ENCODE measurements at places on chromosomes 16 and 17. TPM values are rescaled to one million over a fixed set of nuclear protein-coding genes. Genes with fewer than 3 reads are reported as not detected.

DNA sequence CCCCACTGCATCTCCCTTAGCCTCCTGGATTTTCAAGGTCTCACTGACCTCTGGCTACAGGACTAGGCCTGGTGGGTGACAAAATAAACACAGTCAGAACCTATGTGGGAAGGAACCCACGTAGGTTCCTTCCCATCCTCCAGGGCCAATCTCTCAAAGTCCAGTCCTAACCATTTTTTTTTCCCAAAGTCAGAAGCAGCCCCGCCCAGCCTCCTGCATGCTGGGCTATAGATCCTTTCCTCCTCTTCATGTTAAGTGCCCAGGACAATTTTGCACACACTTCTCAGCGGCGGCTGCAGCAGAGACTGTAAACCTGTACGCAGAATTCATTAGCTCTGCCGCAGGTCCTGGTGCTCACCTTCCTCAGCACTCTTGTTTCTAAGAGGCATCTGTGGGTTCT is 285.8 kb downstream of the NPIPA8 start:
- no peak for DNase-seq

DNA sequence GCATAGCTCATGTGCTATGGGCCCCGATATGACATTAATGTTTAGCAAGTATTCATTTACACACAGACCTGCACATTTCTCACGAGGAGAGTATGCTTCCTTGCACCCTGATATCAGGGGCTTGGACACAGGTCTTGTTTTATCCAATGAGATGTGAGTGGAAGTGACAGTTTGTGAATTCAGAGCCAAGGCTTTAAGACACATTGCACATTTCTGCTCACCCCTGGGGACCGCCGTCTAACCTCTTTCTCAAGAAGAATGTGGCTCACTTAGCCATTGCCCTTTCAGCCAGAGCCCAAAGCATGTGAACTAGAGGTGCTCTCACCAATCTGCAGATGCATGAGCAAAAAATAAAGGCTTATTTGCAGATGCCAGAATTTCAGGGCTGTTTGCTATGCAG is 116.1 kb upstream of the C16orf82 start:
- no peak for DNase-seq

DNA sequence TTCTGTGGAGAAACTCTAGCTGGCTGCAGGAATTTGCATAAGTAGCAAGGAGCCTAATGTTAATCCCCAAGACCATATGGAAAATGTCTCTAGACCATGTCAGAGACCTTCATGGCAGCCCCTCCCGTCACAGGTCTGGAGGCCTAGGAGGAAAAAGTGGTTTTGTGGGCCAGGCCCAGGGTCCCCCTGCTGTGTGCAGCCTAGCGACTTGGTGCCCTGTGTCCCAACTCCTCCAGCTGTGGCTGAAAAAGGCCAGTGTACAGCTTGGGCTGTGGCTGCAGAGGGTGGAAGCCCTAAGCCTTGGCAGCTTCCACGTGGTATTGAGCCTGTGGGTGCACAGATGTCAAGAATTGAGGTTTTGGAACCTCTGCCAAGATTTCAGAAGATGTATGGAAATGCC is 306.9 kb upstream of the CA10 start:
- DNase-seq, result no peak

GRCh38 chr17:12958786-12959185 is 59.0 kb downstream of the ELAC2 start:
- no peak for DNase-seq

The PFAS gene
- 106 TPM for total RNA-seq
